Activated T-helper 2 cell treated with anti-CD3 and anti-CD28 coated beads, Interferon-gamma antibody, Interleukin-2, Interleukin-4, amounts not matched to agents 10 μg/mL and 5 μg/mL and 100 μg/mL, durations not matched to agents 14 hours and 24 hours and 36 hours (primary cell): ENCODE measurements at places on chromosomes 1 and 21.

DNA sequence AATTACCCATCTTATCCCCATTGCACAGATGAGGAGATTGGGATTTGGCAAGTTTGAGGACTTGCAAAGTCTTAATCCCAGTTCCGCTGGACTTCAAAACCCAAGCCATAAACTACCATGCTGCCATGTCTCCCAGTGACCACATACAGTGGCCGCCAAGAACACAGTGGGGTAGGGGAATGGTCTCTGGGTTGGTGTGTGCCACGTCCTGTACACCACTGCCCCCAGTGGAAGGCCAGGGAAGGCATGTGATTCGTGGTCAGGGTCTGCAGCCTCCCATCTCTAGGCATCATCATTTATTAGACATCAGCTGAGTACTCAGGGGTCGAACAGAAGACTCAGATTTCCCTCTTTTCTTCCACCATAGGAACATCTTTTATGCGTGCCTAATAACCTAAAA lies 76.0 kb downstream of the MAN1C1 start:
- H3K27ac ChIP-seq: no peak overlapping the region
- peaks cover 66% of the 10 kb centered on the region for H3K27me3 ChIP-seq
- no peak overlapping the region for H3K4me3 ChIP-seq
- no peak for DNase-seq
- H3K36me3 ChIP-seq: no peaks in the 10 kb centered on the region

- no peak for DNase-seq
- no peak overlapping the region for H3K27ac ChIP-seq
- H3K27me3 ChIP-seq: no peaks in the 10 kb centered on the region
Observed at GRCh38 chr1:28860332-28861073, 48.5 kb downstream of the OPRD1 start.

- no peak overlapping the region for H3K27ac ChIP-seq
- H3K4me3 ChIP-seq: peak overlapping the region; percentile 55
- H3K27me3 ChIP-seq: no peaks in the 10 kb centered on the region
- H3K4me1 ChIP-seq: peaks cover 39% of the 10 kb centered on the region
- no peak for DNase-seq
- H3K36me3 ChIP-seq: no peaks in the 10 kb centered on the region
Observed at GRCh38 chr1:185158800-185159199, 1.8 kb downstream of the SWT1 start.

DNA sequence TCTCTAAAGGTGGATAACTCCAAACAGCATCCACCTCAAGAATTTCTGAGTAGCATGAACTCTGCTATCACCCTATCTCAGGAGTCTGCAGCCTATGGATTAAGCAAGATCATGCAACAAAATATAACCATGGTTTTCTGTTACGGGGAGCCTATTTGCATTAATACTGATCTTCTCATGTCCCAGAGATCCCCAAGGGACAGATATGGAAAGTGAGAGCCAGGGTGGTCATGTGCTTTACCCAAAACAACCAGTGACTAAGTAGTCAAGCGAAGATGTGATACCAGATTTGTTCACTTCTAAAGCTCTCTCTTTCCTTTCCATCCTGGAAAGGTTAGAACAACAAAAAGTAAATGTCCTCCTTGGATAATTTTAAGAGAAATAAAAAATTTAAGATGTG lies 125.1 kb downstream of the PRRX1 start:
- no peaks in the 10 kb centered on the region for H3K27me3 ChIP-seq
- no peak for DNase-seq
- H3K27ac ChIP-seq: no peak overlapping the region

- peaks cover 77% of the 10 kb centered on the region for H3K27me3 ChIP-seq
- H3K27ac ChIP-seq: no peak overlapping the region
- H3K4me1 ChIP-seq: peaks cover 31% of the 10 kb centered on the region
- DNase-seq: no peak
- peaks cover 3% of the 10 kb centered on the region for H3K36me3 ChIP-seq
Observed at GRCh38 chr21:38475519-38475918, 22.8 kb downstream of the ERG start.
